Esophagus muscularis mucosa (tissue), 4 donors: ENCODE measurements at places on chromosomes 12 and 14. TPM values are rescaled to one million over a fixed set of nuclear protein-coding genes. Genes with fewer than 3 reads are reported as not detected.

DNA sequence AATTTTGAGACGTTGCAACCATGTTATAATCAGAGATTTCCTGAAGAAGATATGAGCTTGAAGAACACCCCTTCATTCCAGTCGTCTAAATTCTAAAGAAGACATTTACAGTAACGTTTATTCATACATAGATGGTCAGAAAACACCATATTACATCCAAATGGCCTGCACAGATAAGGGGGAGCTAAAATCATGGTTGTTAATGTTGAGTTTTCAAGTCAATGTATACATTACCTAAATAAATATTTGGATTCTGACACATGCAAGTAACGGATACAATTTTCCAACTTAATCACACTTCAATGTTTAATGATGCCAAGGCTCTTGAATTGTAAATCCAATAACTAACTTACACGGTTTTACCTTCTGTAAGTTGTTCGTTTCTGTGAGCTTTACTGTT lies 318.4 kb downstream of the SLC6A15 start:
- H3K27ac ChIP-seq = no peak overlapping the region
- no peak overlapping the region for H3K4me3 ChIP-seq
- DNase-seq = no peak

GRCh38 chr14:96320605-96321004 lies 42.5 kb downstream of the ATG2B start:
- no peak overlapping the region for H3K27ac ChIP-seq
- no peaks in the 10 kb centered on the region for H3K27me3 ChIP-seq
- peaks cover 87% of the 10 kb centered on the region for H3K36me3 ChIP-seq
- no peak overlapping the region for H3K4me3 ChIP-seq

DNA sequence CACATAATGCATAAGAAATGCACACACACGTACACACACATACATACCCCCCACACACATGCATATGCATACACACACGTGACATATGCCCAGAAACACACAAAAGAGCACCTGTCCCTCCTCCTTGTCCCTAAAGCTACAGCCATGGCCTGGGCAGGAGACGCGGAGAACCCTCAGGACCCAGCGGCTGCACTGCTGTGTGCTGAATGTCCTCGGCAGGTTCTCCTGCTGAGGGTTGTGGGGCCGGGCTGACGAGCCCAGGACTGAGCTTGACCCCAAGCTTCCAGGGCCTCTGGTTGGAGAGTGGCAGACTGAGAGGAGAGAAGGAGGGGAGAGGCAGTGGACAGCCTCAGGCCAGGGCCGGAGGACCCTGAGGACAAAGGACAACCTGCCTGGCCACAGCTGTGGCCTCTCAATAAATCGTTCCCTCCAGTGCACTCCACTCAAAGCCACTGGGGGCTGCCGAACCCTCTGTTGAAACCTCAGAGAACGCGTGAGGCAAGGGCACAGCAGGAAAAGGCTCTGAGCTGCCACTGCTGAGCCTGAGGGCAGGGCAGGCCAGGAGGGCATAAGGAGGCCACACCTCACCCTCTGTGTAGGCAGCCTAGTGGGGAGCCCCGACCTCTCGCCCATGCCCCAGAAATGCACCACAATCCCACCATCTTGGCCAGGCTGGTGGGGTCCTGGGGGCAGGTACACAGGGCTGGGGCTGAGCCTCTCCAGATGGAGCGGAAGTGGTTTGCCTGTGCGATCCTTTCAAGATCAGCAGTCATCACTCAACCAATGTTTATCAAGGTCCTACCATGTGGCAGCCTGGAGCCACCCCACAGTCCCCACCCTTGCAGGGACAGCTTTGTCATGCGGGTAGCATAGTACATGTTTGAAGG lies 3.1 kb downstream of the CACNA2D4 start:
- H3K4me3 ChIP-seq = no peak overlapping the region
- no peaks in the 10 kb centered on the region for H3K36me3 ChIP-seq
- no peak overlapping the region for H3K27ac ChIP-seq
- peaks cover 12% of the 10 kb centered on the region for H3K4me1 ChIP-seq

- H3K36me3 ChIP-seq = no peaks in the 10 kb centered on the region
- H3K4me1 ChIP-seq = no peaks in the 10 kb centered on the region
- H3K27ac ChIP-seq = no peak overlapping the region
- no peak overlapping the region for H3K4me3 ChIP-seq
These were observed 985.7 kb upstream of the FBXO33 start for GRCh38 chr14:40417777-40418401.

DNA sequence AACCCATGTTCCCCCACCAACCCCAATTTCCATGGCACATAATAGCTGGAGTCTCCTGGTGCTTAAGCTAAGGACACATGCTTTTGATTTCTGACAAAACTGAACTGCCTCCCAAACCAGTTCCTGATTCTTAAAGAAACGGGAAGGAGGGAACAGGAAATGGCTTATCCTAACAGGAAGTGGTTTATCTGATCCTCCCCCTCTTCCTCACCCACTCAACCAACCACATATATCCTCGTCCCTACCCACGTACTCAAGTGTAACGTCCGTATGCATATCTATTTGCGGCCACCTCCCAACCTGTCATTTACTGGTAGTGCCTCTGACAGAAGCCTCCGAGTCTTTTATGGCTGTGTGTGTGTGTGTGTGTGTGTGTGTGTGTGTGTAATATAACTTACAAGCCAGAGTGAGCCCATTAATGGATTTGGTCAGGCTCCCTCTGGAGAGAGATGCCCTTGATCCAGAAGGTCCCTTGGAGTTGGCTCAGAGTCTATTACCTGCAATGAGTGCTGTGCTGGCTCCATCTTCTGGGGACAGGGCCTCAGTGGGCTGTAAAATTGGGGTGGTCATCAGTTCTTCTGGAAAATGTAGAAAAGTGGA lies 7.7 kb downstream of the DAZAP2 start:
- H3K27ac ChIP-seq = no peak overlapping the region
- peaks cover 34% of the 10 kb centered on the region for H3K4me1 ChIP-seq
- H3K4me3 ChIP-seq = no peak overlapping the region
- no peaks in the 10 kb centered on the region for H3K27me3 ChIP-seq

DNA sequence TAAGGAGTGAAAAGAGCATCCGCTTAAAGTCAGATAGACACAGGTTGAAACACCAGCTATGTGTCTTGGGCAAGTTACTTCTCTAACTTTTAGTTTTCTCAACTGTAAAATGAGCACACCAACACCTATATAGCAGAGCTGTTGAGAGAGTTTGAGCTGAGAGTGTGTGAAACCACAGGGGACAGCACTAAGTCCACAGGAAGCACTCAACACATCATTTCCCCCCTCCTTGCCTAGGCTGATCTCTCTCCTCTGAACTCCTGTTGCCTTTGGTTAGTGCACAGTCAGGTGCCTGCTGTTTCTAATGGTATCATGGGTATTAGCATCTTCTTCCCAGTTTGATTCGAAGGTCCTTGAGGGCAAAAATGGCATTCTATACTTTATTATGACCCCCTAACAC lies 176.7 kb downstream of the DPF3 start:
- DNase-seq = no peak
- H3K27me3 ChIP-seq = no peaks in the 10 kb centered on the region
- no peak overlapping the region for H3K4me3 ChIP-seq
- H3K27ac ChIP-seq = no peak overlapping the region
- H3K36me3 ChIP-seq = no peaks in the 10 kb centered on the region

- no peaks in the 10 kb centered on the region for H3K36me3 ChIP-seq
- no peak overlapping the region for H3K4me3 ChIP-seq
- peak overlapping the region; percentile 70 for H3K27ac ChIP-seq
- H3K27me3 ChIP-seq = no peaks in the 10 kb centered on the region
- DNase-seq = no peak
- H3K4me1 ChIP-seq = peaks cover 28% of the 10 kb centered on the region
These were observed 87.2 kb downstream of the DAAM1 start for GRCh38 chr14:59275668-59276067.

DNA sequence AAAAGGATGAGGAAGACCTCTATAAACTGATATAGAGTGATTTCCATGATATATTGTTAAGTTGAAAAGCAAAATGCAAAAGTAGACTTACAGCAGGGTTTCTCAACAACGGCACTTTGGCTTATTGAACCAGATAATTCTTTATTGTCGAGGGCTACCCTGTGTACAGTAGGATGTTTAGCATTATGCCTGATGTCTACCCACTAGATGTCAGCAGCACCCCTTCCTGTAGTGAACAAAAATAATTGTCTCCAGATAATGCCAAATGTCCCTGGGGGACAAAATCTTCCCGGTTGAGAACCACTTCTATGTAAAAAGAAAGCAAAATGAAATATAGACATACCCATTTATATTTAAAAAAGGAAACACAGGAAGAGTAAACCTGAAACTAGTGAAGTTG lies 32.4 kb downstream of the ABCD2 start:
- no peak for DNase-seq
- no peak overlapping the region for H3K4me3 ChIP-seq
- H3K4me1 ChIP-seq = no peaks in the 10 kb centered on the region
- no peak overlapping the region for H3K27ac ChIP-seq

GRCh38 chr12:11884706-11885105 lies 186.0 kb upstream of the BCL2L14 start:
- peaks cover 42% of the 10 kb centered on the region for H3K36me3 ChIP-seq
- H3K4me3 ChIP-seq = no peak overlapping the region
- peak overlapping the region; percentile 68 for H3K27ac ChIP-seq
- no peaks in the 10 kb centered on the region for H3K27me3 ChIP-seq

DNA sequence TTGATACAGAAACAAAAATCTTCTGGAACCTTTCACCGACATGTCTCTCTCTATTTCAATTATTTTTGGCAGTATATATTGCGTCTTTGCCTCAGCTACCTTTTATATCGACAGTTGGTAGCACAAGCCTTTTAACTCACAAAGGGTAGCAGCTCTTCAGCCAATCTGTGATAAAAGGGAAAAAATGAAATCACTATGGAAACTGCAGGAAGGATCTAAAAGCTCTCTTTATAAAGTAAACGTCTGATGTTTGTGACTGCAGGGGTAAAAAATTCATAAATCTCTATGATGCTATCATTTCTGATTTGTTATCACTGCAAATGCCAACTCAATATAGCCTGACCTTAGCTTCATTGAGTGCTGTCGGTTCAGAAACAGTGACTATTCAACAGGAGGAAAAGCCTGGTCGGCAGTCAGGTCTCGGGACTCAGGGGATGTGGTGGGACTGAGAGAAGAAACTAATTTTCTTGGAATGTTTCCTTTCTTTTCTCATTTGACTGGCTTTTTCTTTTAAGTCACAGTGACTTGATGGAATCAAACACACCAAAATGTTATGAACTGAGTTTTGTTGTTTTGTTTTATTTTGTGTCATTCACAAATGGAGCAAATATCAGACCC lies 5.9 kb upstream of the RMST start:
- no peak overlapping the region for H3K27ac ChIP-seq
- no peak for DNase-seq
- H3K4me1 ChIP-seq = no peaks in the 10 kb centered on the region
- no peaks in the 10 kb centered on the region for H3K27me3 ChIP-seq
- H3K36me3 ChIP-seq = no peaks in the 10 kb centered on the region

DNA sequence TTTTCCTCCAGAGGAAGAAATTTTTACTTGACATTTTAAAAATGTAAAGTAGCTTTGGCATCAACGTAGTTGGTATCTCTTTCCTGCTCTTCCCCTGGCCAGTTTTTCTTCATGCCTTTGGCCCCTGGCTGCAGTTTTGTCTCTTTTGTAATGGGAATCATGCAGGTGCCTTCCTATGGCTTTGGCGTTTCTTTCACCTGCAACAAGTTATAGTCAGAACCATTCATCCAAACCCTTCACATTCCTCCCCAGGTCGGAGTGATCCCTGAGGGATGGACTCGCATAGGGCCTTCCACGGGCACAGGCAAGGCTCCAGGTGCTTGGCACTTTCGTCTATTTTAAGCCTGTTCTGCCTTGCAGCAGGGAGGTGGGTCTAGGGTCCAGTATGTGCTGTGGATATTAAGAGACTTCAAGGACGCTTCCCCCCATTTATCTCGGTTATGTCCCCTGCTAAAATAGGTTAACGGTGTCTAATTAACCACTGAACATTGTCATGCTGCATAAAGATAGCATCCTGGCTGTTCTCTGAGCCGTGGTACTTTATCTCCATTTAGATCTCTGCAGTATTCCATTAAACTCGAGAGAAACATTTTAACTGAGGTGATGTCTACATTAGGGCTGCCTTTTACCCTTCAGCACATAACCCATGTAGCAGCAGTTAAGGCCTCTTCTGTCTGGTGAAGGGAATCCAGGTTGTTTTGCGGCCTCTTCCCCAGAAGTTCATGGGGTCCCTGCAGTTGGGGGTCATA lies 66.3 kb downstream of the IFT43 start:
- H3K4me3 ChIP-seq = no peak overlapping the region
- H3K27me3 ChIP-seq = no peaks in the 10 kb centered on the region
- no peak overlapping the region for H3K27ac ChIP-seq
- H3K4me1 ChIP-seq = peaks cover 8% of the 10 kb centered on the region

DNA sequence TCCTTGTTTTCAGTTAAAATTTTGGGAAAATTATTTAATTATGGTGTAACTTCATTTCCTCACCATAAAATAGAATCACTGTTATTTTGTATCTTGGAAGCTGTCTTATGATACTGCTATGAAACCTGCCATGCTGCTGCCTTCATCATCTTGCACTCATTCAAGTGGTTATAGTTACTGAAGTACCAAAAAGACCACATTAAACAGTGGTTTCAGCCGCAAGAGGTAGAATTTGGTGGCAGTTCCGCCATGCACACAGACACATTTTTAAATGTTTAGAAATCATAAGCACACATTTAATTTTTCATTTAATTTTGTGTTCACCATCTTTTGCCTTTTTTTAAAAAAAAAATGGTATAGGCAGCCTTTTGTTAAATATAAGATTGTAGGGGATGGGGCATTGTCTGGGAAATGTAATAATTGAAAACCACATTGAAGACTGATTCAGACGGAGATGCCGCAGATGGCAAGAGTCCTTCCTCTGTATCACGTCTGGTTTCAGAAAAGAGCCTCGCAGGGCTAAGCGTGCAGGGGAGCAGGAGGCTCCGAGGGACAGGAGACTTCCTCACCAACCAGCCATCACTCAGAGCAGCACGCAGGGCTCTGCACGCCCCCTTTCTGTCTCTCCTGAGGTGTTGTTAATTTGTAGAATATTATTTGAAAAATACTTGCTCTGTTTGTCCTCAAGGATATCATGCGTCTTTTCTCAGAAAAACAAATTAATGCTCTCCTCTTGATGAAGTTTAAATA lies 115.2 kb upstream of the PELI2 start:
- H3K4me3 ChIP-seq = no peak overlapping the region
- H3K27me3 ChIP-seq = no peaks in the 10 kb centered on the region
- no peaks in the 10 kb centered on the region for H3K36me3 ChIP-seq
- no peak overlapping the region for H3K27ac ChIP-seq
- DNase-seq = no peak

- no peak overlapping the region for H3K4me3 ChIP-seq
- H3K36me3 ChIP-seq = no peaks in the 10 kb centered on the region
- no peaks in the 10 kb centered on the region for H3K4me1 ChIP-seq
- H3K27ac ChIP-seq = no peak overlapping the region
These were observed 5.5 kb upstream of the CELA1 start for GRCh38 chr12:51351913-51352532.

GRCh38 chr12:64944966-64945365 lies 120.5 kb downstream of the TBC1D30 start:
- no peak for DNase-seq
- H3K4me3 ChIP-seq = no peak overlapping the region
- no peaks in the 10 kb centered on the region for H3K36me3 ChIP-seq
- H3K27ac ChIP-seq = no peak overlapping the region

Gene KIF5A
- 2.8 TPM for total RNA-seq

Gene AREL1
- total RNA-seq = 16.7 TPM

Gene AKAP6
- total RNA-seq = 35.3 TPM

Gene PLCZ1
- 0.83 TPM for total RNA-seq

Gene RNASE7
- total RNA-seq = not detected

Gene ZNF891
- 4.6 TPM for total RNA-seq

Gene CD69
- total RNA-seq = 0.65 TPM

Gene PTPN21
- 34.9 TPM for total RNA-seq

Gene PGF
- 16.7 TPM for total RNA-seq

Gene JPH4
- total RNA-seq = 0.83 TPM

Gene GPX2
- not detected for total RNA-seq

Gene CCDC177
- total RNA-seq = not detected
